T-cell (primary cell): ENCODE measurements at places on chromosomes 1 and 21. TPM values are rescaled to one million over a fixed set of nuclear protein-coding genes. Genes with fewer than 3 reads are reported as not detected.

SH2D5 gene
- 0.13 TPM for total RNA-seq

CRYAA gene
- not detected for total RNA-seq

INAVA gene
- total RNA-seq = 0.30 TPM

SLC6A9 gene
- total RNA-seq = 8.2 TPM

ANKRD35 gene
- total RNA-seq = not detected

AMPD2 gene
- total RNA-seq = 285 TPM

ITLN2 gene
- total RNA-seq = not detected

TMEM269 gene
- total RNA-seq = 0.20 TPM

GPR161 gene
- total RNA-seq = 0.29 TPM

SLC25A34 gene
- 2.6 TPM for total RNA-seq

ZNF648 gene
- not detected for total RNA-seq

LHX8 gene
- total RNA-seq = not detected

TGFB2 gene
- 0.23 TPM for total RNA-seq

IRF6 gene
- 1.1 TPM for total RNA-seq

HECTD3 gene
- 41.5 TPM for total RNA-seq

TRAF5 gene
- 64.5 TPM for total RNA-seq

BEND5 gene
- 5.6 TPM for total RNA-seq

SYTL1 gene
- total RNA-seq = 240 TPM

GBP7 gene
- total RNA-seq = 0.35 TPM

CACHD1 gene
- total RNA-seq = 7.3 TPM

ZC3H12A gene
- 49.5 TPM for total RNA-seq

TMEM81 gene
- 7.0 TPM for total RNA-seq

ACTRT2 gene
- total RNA-seq = not detected

ASPM gene
- 0.41 TPM for total RNA-seq

CD1D gene
- total RNA-seq = 0.10 TPM

COL8A2 gene
- 0.08 TPM for total RNA-seq

OR2G6 gene
- total RNA-seq = not detected

TIE1 gene
- 0.35 TPM for total RNA-seq

FMO4 gene
- total RNA-seq = 3.7 TPM

PIGR gene
- not detected for total RNA-seq

CHRM3 gene
- total RNA-seq = 0.19 TPM
